ENCODE measurements at places on chromosomes 12 and 14. TPM values are rescaled to one million over a fixed set of nuclear protein-coding genes. Genes with fewer than 3 reads are reported as not detected.
A peak's percentile ranks its signal among the peaks of the same experiment; 100 is the strongest.

DNA sequence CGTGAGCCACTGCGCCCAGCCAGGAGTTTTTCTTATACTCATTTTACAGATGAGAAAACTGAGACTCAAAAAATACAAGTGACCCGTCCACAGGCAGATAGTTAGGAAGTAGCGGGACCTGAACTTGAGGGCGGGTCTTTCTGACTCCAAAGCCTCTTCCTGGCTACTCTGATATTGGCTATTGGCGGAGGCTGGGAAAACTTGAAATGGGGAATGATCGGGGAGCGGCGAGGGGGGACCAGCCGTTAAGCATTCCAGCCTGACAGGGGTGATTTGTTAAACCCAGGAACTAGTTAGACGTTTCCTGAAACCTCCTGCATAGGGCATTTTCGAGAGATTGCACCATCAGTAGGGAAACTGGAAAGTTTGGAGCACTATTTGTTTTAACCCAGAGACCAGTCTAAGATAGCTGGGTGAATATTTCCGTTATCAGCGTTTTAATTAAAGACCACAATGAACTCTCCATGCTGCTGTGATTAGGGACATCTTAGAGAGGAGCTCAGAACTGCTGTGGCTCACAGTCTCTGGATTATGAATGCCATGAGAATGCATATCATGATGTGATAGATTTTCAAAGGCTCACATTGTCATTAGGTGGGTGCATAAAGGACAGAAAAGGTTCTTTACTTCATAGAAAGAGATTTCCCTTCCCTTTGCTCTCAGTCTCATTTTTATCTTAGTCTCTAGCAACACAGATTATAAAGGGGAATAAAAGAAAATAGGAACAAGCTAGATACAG is 2.5 kb downstream of the NR1H4 start:
- DNase-seq = no peak

GRCh38 chr12:68980476-68981212 is 47.7 kb upstream of the CPM start:
- DNase-seq = peak; percentile 55

The STON2 gene
- polyA plus RNA-seq = 54.2 TPM

DNA sequence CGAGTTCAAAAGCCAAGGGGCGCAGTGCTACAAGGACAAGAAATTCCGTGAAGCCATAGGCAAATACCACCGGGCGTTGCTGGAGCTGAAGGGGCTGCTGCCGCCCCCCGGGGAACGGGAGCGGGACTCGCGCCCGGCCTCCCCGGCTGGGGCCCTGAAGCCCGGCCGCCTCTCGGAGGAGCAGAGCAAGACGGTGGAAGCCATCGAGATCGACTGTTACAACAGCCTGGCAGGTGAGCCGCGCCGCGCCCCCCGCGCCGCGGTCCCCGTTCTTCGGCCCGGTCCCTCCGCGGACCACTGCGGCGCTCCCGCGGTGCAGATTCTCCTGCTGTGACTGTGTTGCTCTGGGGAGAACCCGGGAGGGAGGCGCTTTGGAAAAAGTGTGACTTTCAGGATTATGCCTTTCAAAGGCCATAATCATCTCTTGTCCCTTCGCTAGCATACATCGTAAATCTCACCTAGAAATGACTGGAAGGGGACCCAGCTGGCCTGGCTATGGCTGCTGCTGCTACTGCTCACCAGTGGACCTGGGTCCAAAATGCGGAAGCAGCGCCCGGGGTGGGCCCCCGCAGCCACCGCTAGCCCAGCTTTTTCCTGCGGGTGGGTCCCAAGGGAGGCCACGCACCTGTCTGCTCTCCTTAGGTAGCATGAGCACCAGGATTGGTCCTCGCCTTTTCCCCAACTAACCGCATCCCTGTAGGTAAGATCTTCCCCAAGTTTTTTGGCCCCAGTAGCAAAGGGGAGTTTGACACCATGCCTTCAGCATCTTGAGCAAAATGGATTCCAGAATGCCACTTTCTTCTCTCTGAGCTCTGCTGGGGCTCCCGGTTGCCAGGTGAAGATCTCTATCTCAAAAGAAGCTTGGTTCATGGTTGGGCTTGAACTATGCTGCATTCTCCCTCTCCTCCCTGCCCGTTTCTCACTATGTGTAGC is 853 bp downstream of the TTC9 start:
- DNase-seq = no peak

The PLA2G1B gene
- not detected for polyA plus RNA-seq

The CISTR gene
- not detected for polyA plus RNA-seq

DNA sequence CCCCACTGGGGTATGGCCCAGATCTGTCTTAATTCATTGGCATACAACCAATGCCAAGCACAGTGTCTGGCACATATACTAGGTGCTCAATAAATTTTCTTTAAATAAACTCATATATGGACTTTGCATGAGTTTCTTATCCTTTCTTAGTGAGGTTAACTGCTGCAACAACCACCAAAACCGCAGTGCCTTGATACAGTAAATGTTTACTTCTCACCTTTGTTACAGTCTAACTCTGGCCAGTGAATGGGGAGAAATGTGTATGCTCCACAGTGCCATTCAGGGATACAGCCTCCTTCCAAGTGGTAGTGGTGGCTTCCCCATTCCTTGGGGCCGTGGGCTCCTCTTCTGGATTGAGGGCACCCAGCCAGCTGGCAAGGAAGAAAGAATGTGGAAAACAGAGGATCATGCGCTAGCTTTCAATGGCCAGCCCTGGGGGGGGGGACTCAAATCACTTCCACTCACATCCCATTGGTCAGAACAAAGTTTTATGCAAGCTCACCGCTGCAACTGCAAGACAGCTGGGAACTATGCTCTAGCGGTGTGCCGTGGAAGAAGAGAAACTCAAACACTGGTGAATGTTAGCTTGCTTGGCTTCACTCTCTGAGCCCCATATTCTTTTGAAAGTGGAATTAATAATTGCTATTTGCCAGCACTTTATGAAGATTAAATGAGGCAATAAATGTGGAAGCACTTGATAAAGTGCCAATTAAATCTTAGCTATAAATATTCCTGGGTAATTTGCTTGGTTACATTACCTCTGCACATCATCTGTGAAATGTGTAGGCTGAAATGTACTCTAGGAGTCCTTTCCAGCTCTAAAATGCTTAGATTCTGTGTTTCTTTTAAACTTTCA is 51.0 kb upstream of the SOCS2 start:
- no peak for DNase-seq

The RTL1 gene
- polyA plus RNA-seq = not detected

- DNase-seq = no peak
These were observed 110.7 kb downstream of the PTPRR start for GRCh38 chr12:70809887-70810286.

DNA sequence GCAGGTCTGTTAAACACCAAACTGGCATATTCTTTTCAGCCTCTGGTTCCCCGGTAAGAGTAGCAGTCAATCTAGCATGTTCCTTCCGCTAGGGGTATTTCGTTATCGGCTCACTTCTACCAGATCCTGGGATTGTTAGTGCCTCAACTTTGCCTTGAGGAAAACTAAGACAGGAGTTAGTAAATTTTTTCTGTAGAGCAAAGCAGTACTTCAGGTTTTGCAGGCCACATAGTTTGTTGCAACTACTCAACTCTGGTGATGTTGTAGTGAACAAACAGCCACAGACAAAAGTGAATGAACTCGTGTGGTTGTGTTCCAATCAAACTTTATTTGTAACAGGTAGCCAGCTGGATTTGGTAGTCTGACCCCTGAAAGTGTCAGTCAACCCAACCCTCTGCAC is 6.3 kb upstream of the CDH24 start:
- no peak for DNase-seq

The SERPINA5 gene
- polyA plus RNA-seq = 0.22 TPM

GRCh38 chr14:103680491-103681231 is 34.6 kb downstream of the XRCC3 start:
- DNase-seq = no peak

DNA sequence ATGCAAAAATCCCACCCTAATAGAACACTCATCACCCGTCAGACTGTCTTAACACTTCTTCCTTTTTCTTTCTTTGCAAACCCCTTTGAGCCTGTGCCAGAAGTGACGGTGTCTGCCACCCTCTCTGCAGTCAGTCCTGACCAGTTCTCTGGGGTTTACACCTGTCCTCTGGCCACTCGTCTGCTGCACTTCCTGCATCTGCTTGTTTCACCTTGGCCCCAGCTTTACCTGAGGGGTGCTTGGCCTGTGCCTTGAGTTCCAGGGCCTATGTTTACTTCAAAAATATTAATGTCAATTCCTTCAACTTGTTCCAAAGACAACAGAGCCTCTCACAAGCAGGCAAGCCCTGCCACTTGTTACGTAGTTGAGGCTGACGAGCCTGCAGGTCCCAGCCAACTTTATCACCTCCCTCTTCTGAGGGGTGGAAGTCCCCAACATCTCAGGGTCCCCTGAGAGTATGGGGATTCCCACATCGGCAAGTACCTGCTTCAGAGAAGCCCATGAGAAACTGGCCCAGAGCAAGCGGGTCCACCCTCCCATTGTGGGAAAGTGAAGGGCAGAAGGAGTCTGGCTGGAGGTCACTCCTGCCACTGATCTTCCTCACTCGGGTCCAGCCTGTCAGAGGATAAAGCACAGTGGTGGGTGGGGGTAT is 205.4 kb downstream of the DAD1 start:
- DNase-seq = no peak

DNA sequence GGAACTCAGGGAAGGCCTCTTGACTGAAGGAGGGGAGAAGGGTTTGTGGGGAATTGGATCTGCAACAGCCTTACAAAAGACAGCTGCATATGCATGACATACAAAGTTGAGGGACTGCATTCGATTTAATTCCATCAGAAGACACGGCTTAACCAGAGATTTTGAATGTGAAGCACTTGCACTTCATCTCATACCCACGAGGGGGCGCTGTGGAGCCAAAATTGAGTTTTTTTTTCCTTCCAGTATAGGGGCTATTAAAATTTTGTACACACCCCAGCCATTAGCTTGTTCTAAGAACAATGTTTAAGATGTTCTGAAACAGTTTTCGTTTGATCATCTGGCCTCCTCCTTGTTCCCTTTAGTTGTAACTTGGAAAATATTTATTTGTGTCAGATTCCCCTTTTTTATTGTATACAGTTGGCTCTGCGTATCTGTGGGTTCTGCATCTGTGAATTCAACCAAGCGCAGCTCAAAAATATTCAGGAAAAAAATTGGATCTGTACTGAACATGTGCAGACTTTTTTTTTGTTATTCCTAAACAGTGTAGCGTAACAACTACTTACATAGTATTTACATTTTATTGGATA is 1.6 kb downstream of the SUDS3 start:
- DNase-seq = peak; percentile 46

DNA sequence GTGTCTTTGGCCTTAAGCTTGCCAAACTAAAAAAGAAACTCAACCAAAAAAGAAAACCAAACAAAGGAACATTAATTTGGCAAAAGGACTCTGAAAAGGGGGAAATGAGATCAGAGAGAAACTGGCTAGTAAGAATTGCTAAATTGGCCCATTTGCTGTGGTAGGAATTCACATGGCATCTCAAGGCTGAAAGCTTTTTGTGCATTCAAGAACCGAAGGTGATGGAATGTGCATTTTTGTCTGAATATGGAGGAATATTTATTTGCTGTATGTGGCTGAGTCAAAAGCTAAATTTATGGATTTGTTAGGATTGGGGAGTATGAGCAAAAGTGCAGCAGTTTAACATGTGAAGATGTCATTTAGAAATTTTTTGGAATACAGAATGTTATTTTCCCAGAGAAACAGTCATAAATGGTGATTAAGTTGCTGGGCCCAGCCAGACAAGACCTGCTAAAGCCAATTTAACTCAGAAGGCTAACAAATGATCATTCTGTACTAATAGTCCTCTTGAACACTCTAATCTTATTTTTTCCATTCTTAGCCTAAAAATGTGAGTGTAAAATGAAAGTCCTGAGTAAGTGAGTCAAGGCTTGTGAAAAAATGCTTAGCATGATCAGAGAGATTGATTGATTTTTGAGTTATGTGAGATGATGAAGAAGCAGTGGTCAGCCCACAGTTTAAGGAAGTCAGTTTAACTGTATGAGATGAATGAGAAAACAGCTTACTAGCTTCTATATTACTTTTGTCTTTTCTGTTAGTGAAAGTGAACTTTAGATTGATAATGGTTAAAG is 94.1 kb downstream of the ANO6 start:
- no peak for DNase-seq

DNA sequence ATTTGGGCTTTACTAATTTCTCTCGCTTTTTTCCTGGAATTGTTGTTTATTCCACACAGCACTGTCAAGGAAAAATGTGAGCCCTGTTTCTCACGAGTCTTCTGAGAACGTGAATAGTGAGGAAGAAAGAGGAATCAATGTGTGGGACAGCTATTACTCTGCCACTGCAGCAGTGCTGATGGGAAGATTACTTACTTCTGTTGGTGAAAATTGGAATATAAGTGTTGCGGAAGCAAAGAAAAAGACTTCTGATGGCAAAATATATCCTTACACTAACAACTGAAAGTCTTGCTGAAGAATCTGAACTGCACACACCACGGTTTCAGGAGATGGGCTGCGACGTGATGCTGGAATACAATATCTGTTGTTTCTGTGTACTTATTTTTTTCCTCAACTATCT is 884.2 kb downstream of the AACS start:
- DNase-seq = no peak

DNA sequence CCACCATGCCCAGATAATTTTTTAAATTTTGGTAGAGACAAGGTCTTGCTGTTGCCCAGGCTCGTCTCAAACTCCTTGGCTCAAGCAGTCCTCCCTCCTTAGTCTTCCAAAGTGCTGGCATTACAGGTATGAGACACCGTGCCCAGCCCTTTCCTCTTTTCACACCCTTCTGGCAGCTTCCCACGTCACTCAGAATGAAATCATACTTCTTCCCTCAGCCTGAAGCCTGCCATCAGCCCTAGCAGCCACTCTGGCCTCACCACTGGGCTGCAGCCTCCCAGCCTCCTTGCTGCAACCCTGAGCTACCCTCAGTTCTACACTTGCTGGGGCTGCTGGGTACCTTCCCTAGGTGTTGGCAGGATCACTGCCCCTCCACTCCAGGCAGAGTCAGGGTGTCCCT is 18.2 kb downstream of the ANKRD9 start:
- peak; percentile 57 for DNase-seq

DNA sequence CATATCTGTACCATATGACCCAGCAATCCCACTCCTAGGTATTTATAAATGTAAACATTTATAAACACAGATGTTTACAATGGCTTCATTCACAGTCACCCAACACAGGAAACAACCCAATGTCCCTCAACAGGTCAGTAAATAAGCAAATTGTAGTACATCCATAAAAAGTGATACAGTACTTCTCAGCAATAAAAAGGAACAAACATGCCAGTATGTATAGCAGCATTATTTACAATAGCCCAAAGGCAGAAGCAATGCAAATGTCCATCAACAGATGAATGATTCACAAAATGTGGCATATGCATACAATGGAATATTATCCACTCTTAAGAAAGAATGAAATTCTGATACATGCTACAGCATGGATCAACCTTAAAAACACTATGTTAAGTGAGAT is 27.6 kb upstream of the MAP3K9 start:
- no peak for DNase-seq

DNA sequence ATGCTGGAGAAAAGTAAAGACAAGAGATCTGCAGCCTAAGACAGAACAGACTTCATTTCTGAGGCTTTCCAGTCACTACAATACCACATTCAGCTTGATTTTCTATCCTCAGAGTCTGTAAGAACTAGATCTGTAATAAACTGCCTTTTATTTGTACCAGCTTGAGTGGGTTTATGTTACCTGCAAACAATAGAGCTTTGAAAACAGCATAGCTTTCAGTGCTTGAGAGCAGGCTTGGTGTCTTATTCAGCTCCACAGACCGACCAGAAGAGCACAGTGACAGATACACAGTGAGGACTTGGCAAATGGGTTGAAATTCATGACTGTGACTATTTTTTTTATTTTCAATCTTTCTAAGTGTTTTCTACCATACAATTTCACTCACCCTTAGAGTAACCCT is 207.8 kb upstream of the OTX2 start:
- DNase-seq = no peak

The CCDC184 gene
- polyA plus RNA-seq = 0.25 TPM

- no peak for DNase-seq
These were observed 77.2 kb upstream of the EGLN3 start for GRCh38 chr14:34027990-34028495.

The SPRYD3 gene
- 28.0 TPM for polyA plus RNA-seq

Measured in mammary epithelial cell (primary cell).